ENCODE measurements at places on chromosomes 5 and 9.

DNA sequence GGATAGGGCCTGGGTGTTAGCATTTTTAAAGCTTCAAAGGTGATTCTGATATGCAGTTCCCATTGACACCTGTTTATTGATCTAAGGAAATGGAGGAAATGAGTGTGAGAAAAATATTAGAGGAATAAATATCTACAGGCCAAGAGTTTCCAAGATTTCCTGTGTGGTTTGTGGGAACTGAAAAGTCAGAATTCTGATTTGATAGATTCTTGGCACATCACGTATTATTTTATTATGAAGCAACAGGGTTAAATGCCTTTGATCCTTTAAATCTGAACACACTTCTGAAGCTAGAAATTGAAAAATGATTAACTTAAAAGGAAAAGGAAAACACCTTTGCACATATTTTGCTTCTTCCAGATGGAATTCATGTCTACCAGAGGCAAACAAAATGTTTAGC is 113.7 kb downstream of the CD180 start:
- no peak for DNase-seq

- no peak for DNase-seq
Observed at GRCh38 chr5:75837258-75837841, 120.1 kb upstream of the POC5 start.

DNA sequence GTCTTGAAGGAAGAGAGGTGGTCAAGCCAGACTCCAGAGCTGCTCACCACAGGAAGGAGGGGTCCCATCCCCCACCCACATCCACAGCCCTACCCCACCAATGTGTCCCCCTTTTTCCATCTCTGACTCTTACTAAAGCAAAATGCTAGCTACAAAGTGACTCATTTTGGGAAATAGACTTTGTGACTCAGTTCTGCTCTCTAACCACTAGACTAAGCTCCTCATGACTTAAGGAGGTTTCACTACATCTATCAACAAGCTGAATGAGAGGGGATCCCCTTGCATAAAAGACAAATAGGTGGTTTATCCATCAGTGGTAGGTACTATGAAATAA is 35.1 kb upstream of the ADRB2 start:
- DNase-seq = no peak

GRCh38 chr9:32177396-32177795 is 207.0 kb upstream of the ACO1 start:
- DNase-seq = no peak

GRCh38 chr5:176902102-176902814 is 3.1 kb upstream of the HK3 start:
- no peak for DNase-seq

GRCh38 chr5:158676642-158677469 is 422.9 kb downstream of the EBF1 start:
- DNase-seq = no peak

GRCh38 chr5:73641811-73642210 is 15.8 kb downstream of the ARHGEF28 start:
- DNase-seq = no peak

GRCh38 chr5:18764161-18764560 is 1129.9 kb downstream of the TAF11L14 start:
- no peak for DNase-seq

DNA sequence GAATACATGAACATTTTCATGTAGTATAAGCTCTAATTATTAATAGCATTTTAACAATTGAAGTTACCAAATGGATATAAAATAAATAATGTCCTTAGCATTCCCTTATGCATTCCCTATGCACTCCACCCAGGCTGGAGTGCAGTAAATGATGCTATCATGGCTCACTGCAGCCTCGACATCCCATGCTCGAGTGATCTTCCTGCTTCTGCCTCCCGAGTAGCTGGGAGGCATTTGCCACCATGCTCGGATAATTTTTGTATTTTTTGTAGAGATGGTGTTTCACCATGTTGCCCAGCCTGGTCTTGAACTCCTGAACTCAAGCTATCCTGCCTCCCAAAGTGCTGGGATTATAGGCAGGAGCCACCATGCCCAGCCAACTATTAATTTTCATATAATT is 184.0 kb downstream of the PBX3 start:
- no peak for DNase-seq

- no peak for DNase-seq
Observed at GRCh38 chr9:136078024-136078423, 17.1 kb downstream of the NACC2 start.

DNA sequence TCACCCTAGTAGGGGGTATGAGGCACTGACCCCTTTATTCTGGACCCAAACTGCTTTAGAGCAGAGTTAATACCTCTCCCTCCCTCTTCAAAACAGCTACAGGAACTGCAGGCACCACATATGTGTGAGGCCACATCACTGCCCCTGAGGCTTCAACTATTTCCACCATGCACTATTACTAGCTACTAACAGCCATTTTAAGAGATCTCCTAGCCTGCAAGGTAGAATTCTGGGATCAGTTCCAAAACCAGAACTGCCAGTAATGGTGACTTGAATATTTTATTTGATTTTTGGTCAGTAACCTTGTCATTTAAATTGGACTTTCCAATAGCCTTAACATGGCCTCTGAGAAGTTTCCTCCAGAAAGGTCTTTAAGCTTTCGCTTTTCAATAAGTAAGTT is 55.3 kb upstream of the FSD1L start:
- DNase-seq = no peak

- DNase-seq = no peak
Observed at GRCh38 chr5:155872629-155873220, 454.2 kb upstream of the SGCD start.

DNA sequence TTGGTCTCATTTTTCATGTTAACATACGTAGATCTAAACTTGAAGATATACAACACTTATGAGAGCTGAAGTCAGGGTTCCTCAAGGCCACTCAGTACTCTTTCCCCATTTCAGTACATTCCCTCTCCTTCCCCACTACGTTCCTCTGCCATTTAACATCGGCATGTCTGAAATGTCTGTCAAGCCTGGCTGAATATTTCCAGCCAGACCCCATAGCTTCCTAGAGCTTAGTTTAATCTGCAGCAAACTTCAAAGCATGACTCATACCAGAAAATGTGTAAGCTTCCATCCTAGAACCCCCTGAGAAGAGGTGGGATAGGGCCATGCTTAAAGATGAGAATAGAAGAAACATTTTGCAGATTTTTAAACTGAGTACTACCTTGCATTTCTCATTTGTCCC is 6.2 kb downstream of the GZMA start:
- DNase-seq = no peak

GRCh38 chr5:123647066-123647465 is 135.1 kb downstream of the CSNK1G3 start:
- DNase-seq = no peak

DNA sequence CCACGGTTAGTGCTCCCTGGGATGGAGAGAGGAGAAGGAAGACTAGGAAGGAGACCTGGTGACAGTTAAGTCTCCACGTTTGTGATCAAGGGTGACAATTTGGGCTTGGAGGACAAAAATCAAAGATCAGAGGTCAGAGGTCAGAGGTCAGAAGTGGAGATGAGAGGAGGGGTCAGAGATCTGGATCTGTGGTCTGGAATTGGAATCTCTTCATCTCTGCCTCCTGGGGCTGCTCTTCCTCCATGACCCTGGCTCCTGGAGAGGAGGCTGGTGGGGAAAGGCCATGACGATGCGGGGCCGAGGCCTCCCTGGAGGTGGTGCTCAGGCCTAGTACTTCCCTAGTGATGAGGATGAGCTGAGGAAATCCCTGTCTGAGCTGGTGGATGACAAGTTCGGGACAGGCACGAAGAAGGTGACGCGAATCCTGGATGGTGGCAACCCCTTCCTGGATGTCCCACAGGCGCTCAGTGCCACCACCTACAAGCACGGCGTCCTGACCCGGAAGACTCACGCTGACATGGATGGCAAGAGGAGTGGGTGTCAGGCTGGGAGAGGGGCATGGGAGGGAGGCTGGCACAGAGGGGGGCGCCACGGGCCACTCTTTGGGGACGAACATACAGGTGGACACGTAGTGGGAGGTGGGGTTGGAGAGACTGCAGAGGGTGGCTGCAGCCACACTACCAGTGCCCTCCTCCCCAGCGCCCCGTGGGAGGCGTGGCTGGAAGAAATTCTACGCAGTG is 41.0 kb downstream of the PSD2 start:
- DNase-seq = no peak

DNA sequence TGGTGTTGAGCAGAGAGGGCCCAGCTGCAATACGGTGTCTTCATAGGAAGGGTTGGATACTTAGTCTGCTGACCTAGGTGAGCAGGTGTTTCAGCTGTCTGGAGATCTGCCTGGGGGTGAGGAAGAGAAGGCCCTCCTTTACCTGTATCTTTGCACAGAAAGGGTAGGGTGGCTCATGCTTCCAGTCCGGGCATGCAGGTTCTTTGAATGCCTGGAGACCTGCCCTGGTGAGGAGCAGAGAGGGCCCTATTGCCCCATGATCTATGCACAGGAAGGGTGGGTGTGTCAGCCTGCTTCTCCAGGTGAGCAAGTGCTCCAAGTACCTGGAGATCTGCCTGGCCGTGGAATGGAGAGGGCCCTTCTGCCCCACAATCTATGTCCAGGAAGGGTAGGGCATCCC is 63.0 kb downstream of the FER start:
- no peak for DNase-seq

DNA sequence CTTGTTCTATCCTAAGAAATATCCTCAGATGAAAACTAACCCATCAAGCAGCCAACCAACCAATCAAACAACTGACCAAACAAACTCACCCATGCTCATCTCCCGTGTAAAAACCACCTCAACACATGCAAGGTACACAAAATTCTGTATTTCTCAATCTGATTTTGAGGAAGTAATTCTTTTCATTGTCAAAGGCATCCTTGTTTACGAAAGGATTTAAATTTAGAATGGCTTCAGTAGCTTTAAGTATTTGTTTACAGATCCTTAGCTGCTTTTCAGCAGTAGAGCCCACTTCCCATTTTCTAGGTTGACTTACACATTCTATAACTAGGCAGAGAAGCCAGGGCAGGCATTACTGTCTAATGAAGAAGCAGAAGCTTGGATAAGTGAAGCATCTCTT is 78.6 kb downstream of the NTRK2 start:
- DNase-seq = no peak

DNA sequence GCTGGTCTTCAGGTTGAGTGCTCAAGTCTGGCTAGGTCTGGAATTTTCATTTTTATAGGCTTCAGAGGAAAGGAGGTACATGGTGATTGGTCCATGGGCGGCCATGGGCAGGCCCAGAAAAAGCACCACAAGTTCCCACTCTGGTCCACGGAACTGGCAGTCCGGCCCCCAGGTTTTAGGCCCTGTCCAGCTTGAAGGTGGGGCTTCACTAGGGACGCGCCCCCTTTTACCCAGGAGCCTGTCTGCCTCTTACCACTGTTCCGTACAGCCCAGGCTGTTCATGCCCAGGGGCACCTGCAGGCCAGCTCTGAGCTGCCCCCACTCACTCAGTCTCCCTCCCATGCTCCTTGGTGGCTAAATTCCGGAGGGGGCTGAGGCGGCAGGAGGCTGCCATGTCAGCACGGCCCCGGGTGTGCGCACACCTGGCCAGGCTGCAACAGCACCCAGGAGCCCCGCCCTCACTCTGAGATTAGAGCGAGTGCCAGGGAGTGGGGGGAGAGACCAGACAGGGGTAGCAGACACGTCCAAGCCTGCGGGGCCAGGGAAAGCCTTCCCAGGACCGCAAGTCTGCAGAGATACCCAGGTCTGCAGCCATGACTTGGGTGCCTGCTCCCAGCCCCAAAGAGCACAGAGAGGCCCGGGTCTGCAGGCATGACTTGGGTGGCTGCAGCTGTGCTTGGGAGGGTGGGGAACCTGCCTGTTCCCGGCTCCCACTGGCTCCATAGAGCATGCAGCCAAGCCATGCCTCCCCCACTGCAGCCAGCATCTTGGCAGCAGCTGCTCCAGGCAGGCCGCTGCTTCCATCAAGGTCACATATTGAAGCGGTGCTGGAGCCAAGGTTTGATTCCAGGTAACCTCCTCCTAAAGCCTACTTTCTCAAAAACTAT is 390.2 kb upstream of the SGCD start:
- DNase-seq = no peak

DNA sequence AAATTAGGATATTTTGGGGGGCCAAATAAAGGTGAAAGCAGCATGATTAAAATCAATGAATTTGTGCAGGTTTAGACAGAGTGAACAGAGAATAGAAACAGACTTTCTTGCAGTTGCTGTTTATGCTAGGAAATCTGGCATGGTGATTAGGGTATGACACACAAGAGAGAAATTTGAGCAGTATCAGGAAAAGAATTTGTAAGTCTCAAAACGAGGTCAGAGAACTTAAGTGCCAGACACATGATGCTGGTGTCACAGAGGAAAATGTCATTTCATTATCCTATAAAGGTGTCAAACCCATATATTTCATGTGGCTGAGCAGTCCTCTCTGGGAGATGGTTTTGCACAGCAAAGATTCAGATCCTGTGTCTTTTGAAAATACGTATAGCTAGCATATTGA is 15.7 kb downstream of the LVRN start:
- DNase-seq = no peak

- no peak for DNase-seq
Observed at GRCh38 chr9:134376386-134377142, 50.3 kb downstream of the RXRA start.

DNA sequence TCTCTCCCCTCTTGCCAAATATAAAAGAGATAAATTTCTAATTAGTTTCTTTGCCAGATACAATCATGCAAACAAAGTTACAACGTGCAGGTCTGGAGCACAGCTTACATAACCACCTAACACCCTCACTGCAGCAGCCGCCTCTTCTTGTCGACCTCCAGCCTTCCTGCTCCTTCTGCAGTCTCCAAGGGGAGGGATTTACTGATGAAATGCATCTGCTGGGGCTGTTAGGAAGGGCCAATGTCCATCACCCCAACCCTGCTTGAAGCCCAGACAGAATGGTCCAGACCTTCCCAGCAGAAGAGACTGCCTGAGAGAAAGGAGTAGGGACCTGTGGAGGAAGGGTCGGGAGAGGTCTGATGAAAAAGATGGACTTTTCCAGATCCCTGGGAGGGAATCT is 15.2 kb downstream of the KCNV2 start:
- no peak for DNase-seq

GRCh38 chr5:107063511-107063910 is 607.2 kb downstream of the EFNA5 start:
- DNase-seq = no peak

GRCh38 chr5:115396688-115397087 is 100.2 kb upstream of the CCDC112 start:
- DNase-seq = no peak

DNA sequence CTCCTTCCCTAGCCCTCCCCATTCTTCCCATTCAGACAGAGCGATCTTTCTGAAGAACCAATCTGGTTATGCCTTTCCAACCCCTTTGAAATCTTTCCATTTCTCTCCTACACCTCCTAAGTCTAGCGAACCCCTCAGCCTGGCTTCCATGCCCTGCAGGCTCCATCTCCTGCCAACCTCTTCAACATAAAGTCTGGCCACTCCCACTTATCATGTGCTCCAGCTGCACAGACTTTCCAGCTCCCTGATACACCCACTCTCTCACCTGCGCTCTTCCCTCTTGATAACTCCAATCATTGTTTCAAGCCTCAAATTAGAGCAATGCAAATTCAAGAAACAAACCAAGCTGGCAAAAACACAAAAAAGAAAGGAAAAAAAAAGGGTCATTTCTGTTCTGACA is 3.8 kb upstream of the ORM1 start:
- no peak for DNase-seq

- DNase-seq = no peak
Observed at GRCh38 chr5:1040571-1040970, 32.0 kb downstream of the NKD2 start.

GRCh38 chr9:123514766-123515165 is 158.8 kb downstream of the CRB2 start:
- DNase-seq = no peak

GRCh38 chr9:70542311-70542931 is 128.0 kb upstream of the KLF9 start:
- DNase-seq = no peak

Measured in activated T-helper 9 cell treated with anti-CD3 and anti-CD28 coated beads, Interleukin-2, amount 50 U/mL, for 16 hours (primary cell).